ENCODE measurements at places on chromosomes 13 and 19.

GRCh38 chr13:111122056-111122455 lies 6.9 kb downstream of the ARHGEF7 start:
- peak; percentile 41 for DNase-seq

- DNase-seq, result no peak
Observed at GRCh38 chr13:28557725-28558520, 63.0 kb upstream of the FLT1 start.

DNA sequence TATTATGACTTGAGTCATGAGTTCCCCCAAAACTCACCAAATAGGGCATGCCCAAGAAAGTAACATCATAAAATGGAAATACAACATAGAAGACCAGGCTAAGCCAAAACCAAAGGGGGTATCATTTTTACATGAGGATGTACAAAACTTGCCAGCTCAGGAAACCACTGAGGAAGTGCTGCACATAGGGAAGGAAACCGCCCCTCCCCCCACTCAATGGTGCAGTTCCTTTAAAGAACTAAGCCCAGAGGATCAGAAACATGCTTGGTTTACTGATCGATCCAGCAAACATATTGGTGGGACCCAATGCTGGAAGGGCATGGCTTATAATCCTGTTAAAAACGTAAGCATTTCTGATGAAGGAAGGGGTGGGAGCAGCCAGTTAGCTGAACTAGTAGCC lies 4.2 kb upstream of the ZNF486 start:
- DNase-seq, result no peak

- no peak for DNase-seq
Observed at GRCh38 chr19:40831502-40832430, 18.5 kb downstream of the CYP2A6 start.

GRCh38 chr13:112246731-112247470 lies 129.3 kb upstream of the SPACA7 start:
- DNase-seq, result no peak

DNA sequence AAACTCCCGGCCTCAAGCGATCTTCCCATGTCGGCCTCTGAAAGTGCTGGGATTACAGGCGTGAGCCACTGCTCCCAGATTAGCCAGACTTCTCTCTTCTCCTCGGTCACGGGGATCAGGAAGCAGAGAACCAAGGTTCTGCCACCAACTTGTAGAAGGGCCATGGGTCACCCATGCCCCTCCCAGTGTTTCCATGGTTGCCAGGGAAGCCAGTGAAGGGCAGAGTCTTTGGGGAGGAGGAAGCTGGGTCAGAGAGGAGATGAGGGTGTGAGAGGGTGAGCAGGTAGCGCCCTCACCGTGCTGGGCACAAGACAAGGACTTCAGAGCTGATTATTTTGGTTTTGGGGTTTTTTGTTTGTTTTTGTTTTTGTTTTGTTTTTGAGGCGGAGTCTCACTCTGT lies 77.1 kb downstream of the GNG7 start:
- no peak for DNase-seq

DNA sequence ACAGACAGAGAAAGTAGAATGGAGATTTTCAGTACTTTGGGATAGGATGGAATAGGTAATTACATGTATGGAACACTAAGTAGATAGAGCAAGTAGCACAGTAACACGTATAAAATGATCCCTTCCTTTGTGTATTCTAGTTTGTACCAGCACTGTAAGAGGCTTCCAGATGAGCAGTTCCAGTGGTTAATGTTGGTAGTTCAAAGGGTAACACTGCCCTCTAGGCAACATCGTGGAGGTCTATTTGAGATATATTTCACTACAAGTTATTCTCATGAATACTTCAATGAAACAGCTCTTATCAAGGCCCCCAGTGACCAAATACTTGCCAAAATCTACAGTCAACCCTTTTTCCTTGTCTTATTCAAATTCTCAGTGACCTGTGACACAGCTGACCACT lies 13.5 kb upstream of the ZNF563 start:
- no peak for DNase-seq

- no peak for DNase-seq
Observed at GRCh38 chr13:45472171-45472705, 7.5 kb downstream of the COG3 start.

DNA sequence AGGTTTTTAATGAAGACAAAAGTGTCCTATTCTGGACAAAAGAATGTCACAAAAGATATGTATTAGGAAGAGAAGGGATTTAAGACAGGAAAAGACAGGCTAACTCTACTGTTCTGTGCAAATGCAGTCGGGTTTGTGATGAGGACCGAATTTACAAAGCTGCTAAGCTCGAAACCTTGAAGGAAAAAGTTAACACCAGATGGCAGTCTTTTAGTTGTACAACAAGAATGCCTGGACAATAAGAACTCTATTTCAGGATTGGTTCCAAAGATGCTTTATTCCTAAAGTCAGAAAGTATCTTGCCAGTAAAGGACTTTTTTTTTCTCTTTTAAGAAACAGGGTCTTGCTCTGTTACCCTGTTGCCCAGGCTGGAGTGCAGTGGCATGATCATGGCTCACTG lies 51.1 kb downstream of the HS6ST3 start:
- DNase-seq, result no peak

- no peak for DNase-seq
Observed at GRCh38 chr19:30116984-30117555, 175.0 kb downstream of the URI1 start.
